ENCODE measurements at places on chromosomes 1 and 21.
A peak's percentile ranks its signal among the peaks of the same experiment; 100 is the strongest.

DNA sequence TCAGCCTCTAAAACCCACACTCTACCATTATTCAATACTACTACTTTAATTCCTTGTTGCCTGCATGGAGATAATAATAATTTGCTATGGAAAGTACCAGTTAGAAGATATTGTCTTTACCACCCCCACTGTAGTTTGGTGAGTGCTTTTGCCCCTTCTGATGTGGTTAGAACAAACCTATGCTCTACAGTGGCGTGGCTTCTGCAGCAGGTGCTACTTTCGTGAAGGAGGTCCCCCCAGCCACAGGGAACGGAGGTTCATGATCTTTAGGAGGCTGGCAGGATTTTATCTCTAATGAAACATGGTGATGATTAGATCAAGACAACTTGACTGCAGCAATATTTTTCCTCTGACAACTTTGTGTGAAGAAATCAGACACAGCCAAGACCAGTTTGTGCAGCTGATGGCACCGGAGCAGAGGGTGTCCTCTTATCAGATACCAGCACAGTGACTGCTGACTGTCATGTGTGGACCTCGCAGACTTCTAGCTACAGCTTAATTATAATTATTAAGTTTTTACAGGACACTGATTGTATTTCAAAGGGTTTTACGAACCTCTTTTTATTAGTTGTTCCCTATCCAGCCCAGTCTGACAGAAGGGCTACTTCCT, 10.7 kb upstream of the TCHH start:
- DNase-seq: no peak

DNA sequence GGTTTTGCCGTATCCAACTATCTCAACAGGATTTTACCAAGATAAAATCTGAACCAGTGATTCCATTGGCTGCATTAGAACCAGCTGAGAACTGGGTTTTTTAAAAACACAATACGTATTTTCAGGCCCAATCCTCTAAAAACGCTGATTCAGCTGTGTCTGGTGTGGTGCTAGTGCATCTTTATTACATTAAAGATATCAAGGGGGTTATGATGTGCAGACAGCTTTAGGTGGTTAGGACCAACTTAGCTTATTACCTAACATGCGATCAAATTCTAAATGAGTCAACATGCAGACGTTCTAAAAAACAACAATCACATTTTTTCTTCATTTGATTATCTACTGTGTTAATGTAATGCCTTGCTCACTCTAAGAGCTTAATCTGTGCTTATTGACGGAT, 32.0 kb upstream of the EXO1 start:
- no peak for DNase-seq

GRCh38 chr1:11990303-11991032, 10.2 kb downstream of the MFN2 start:
- no peak for DNase-seq

- DNase-seq: no peak
Measured at GRCh38 chr1:36107394-36107793, 17.6 kb downstream of the COL8A2 start.

DNA sequence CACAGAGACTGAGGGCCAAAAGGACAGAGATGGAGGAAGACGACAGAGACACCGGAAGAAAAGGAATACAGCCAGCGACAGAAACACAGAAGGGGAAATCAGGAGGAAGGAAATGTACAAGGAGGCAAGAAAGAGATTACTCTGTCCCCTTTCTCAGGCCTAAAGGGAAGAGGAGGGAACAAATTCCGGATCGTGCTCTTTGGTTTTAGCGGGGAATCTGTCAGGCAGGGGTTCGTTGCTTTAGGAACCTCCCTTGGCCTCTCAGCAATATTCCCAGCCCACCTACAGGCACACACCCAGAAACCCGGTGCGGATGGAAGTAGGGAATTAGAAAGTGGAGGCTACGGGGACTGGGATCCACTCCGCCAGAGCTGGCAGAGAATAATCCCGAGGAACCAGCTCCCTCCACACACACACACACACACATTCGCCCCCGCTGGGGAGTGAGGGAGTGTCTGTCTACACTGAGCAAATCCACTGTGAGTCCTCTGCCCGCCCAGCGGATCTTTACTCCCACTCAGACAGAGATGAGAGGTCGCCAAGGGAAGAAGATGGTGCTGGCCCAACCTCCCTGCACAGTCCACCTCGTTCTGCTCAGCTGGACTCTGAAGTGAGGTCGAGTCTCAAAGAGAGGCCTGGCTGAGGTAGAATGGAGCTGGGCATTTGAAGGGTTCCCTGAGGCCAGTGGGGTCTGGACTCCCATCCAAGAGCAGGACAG, 5.7 kb downstream of the TAL1 start:
- DNase-seq: peak; percentile 15

- no peak for DNase-seq
Measured at GRCh38 chr1:102100666-102101065, 103.9 kb upstream of the OLFM3 start.

GRCh38 chr1:87318806-87319205, 9.9 kb upstream of the LMO4 start:
- DNase-seq: no peak

DNA sequence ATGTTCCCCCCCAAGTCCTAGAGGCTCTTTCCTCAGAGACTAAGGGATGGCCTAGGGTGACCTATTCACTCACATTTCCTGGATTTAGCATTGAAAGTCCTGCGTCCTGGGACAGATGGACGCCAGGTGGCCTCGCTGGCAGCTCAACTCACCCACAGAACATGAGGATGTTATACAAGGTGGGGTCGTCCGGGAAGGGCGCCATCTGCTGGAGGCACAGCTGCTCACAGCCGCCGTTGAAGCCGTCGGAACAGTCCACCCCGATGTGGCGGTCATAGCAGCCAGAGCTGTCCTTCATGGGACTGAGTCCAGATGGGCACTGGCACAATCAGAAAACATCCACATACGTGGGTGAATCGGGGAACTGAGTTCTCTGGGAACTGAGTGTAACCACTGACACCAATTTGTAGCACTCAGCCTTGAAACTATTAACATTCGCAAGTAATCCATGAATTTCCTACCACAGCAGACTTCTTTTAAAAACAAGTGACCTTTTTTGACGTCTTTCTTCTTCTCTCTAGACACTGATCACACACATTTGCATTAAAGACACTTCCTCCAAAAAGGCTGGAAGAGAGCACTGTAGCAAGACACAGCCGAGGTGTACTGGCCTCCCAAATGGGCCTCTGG, 215.4 kb downstream of the ASTN1 start:
- DNase-seq: peak; percentile 84

DNA sequence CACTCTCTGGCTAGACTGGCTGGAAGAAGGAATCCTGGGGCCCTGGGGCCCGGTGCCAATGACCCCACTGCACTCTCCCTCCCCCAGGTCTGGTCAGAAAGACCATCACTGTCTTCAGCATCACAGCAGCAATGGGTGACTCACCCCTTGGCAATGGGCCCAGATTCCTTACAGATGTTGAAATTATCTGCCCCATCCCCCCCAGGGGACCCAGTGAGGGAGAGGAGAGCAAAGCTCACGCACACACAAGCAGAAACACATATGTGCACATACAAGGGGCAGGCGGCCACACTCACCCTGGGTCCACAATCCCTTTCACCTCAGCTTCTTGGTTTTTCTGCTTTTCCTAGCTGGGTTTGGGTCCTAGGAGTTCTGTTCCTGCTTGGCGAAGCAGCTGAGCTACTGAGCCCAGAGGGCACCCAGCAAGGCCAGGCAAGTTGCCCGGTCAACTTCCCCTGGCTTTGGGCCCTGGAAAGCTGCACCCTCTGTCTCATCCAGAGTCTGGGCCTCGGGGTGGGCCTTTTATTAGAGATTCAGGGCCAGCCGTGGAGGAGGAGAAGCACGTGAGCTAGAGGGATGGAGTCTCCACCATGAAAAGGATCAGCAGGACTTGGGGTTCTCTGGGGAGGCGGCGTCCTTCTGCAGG, 2.6 kb downstream of the COL16A1 start:
- DNase-seq: no peak

GRCh38 chr1:212470059-212470458, 37.3 kb downstream of the NENF start:
- DNase-seq: no peak

DNA sequence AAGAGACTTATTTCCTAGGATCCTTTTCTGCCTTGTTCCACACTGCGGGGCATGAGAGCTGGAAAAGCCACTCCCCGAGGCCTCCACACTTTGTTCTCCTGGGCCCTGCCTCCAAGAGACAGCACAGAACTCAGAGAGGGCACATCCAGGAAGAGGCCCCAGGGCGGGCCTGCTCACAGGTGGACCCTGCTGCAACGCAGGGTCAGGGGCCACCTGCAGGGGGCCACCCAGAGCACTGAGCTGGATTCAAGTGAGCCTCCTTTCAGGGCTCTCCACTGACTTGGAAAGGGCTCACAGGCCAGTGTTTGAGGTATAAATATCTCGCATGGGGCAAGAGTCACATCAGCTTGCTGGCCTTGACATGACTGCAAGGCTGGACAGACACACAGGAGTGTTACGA, 4.8 kb downstream of the RGS16 start:
- peak; percentile 42 for DNase-seq

- DNase-seq: peak; percentile 21
Measured at GRCh38 chr1:218034468-218034867, 250.6 kb upstream of the RRP15 start.

GRCh38 chr21:29365661-29366265, 67.0 kb downstream of the BACH1 start:
- DNase-seq: no peak

GRCh38 chr1:230414694-230415093, 11.4 kb downstream of the PGBD5 start:
- DNase-seq: no peak

DNA sequence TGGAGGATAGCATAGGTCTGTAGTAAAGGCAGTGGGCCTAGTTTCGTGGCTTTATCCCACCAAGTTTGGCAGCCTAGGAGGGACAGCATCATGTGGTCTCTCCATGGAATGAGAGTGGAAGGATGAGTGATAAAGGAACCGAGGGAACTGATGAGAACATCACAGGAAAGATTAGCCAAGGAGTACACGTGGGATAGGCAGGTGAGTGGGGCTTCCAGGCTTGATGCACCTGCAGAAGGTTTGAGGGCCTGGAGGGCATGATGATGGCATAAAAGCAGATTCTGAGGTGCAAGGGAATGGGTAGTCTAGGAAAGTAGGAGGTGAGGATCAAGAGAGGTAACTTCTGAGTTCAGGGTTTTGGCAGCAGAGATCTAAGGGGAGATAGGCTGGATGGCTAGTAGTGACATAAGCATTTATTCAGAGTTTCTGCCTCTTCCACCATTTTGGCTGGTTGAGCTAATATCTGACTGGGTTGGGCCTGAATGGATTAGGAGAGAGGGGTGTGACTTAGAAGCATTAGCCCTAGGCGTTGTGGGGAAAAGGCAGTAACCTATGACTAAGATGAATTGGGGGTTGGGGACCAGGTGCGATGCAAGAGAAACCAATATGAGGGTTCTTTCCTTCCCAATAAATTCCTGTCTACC, 9.1 kb downstream of the PTGFRN start:
- no peak for DNase-seq

GRCh38 chr1:213423041-213423440, 372.0 kb downstream of the RPS6KC1 start:
- no peak for DNase-seq

DNA sequence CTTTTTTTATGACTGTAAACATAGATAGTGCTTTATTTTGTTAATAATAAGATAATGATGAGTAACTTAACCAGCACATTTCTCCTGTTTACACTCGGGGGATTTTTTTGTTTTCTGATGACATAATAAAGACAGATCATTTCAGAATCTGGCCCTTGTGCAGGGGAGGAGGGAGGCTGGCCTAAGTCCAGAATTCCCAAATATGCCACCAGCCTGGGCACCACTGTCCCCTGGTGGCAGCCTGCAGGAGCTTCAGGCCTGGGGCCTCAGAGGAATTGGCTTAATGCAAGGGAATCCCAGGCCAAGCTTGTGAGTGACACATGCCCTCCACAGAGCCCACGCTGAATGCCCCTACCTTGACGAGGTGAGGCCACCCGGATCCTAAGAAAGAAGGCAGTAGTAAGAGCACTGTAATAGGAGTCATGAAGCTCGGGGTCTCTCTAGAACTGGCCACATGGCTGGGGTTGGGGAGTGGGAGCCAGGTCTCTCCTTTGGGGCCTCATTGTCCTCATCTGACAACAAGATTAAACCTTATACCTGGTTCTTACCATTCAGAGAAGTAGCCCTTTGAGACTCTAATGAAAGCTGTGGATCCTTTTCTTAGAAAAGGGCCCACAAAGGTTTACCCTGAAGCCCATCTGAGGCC, 24.1 kb downstream of the ETNK2 start:
- peak; percentile 68 for DNase-seq

- peak; percentile 30 for DNase-seq
Measured at GRCh38 chr1:182616130-182617013, 12.2 kb upstream of the RGS16 start.

DNA sequence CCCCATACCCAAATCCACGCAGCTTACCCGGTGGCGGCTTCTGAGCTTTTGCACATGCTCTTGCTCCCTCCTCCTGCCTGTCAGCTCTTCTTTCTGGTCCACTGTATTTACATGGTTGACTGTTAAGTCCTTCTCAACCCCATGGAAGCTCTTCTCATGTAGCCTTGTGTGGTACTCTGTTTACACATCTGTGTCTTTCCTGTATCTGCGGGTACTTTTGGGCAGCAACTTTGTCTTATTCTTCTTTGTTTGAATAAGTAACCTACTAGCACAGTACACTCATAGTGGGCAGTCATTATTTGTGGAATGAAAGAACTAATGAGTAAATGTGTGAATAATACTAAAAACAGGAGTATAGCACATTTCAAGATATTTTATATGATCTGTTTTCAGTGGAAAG, 88.5 kb upstream of the GPR88 start:
- DNase-seq: no peak

- no peak for DNase-seq
Measured at GRCh38 chr1:99589186-99589636, 56.7 kb upstream of the PALMD start.

DNA sequence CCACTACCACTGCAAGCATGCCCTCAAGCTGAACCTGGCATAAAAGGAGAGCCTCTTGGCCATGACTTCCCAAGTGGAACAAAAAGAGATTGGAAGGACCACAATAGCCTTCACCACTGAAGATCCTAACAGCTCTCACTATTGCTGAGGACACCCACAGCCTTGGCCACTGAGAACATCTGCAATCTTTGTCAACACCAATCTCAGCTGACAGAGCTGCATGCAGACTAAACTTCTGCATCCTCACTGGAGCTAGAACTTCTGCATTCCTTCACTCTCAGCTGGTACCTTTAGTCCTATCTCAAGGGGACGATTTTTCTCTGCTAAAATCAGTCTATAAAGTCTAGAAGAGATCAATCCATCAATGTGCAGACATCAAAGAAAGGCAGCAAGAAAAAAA, 8.3 kb upstream of the FCRL2 start:
- no peak for DNase-seq

Measured in nephron progenitor cell (in vitro differentiated cells).